ENCODE measurements at places on chromosomes 3 and 15. TPM values are rescaled to one million over a fixed set of nuclear protein-coding genes. Genes with fewer than 3 reads are reported as not detected.

Gene RFT1
- 10.3 TPM for total RNA-seq

Gene LTF
- total RNA-seq: 0.45 TPM

Gene GOLGA6L4
- 1.4 TPM for total RNA-seq

Gene GCHFR
- 12.4 TPM for total RNA-seq

Gene RIOX2
- total RNA-seq: 24.2 TPM

Gene LYSMD4
- total RNA-seq: 15.8 TPM
